ENCODE measurements at places on chromosomes 7 and 10.

GRCh38 chr7:37504801-37505200 is 56.1 kb upstream of the ELMO1 start:
- DNase-seq: no peak

GRCh38 chr7:85150624-85151023 is 36.2 kb downstream of the SEMA3D start:
- no peak for DNase-seq

- no peak for DNase-seq
Observed at GRCh38 chr10:76301950-76302349, 870.5 kb downstream of the LRMDA start.

DNA sequence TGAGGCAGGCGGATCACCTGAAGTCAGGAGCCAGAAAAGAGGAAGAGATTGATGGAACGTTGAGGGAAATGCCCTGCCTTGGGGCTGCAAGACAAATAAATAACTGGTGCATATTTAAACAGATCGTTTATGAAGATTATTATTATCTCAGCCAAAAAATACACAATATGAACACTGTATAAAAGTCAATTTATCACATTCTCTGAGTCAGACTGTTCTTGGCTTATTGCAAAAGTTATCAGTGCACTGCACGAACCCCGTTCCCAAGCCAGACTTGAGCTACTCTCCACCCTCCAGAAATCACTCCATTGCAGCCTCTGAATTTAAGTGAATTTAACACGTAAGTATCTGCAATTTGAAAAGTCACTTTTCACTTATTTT is 1.6 kb downstream of the DNMBP start:
- no peak for DNase-seq

DNA sequence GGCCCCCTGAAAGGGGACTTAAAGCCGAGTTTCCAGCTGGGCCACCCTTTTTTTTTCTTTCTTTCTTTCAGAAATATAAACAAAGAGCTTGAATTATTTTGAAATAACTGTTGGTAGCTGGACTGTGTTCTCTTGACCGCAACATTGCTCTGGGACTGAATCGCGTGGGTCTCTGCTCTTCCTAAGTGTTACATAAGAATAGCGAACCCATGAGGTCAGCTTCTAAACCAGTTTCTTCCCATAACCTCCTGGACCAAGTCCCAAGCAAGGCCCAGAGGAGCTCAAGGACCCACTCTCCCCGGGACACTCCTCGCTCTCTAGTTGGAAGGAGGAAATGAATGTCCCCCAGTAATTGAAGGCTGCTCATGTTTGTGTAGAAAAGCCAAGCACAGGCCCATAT is 91.1 kb downstream of the CXCL12 start:
- DNase-seq: no peak

GRCh38 chr7:151725844-151726651 is 150.9 kb downstream of the PRKAG2 start:
- no peak for DNase-seq

DNA sequence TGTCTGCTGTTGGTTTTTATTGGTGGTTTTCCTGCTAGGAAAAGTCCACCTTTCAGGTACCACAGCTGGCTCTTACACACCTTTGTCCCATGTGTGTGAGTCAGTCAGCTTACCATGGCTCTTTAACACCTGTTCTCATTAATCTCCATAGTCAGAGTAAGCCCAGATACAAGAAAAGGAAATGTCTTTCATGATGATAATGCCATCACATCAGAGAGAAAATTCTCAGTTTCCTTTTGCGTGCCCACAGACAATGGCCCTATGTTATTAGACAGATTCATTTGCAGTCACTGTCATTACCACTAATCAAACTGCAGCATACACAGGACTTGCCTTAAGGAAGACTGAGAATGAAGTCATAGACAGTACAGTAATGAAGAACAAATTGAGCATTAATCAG is 1583.6 kb upstream of the LRRTM3 start:
- no peak for DNase-seq

DNA sequence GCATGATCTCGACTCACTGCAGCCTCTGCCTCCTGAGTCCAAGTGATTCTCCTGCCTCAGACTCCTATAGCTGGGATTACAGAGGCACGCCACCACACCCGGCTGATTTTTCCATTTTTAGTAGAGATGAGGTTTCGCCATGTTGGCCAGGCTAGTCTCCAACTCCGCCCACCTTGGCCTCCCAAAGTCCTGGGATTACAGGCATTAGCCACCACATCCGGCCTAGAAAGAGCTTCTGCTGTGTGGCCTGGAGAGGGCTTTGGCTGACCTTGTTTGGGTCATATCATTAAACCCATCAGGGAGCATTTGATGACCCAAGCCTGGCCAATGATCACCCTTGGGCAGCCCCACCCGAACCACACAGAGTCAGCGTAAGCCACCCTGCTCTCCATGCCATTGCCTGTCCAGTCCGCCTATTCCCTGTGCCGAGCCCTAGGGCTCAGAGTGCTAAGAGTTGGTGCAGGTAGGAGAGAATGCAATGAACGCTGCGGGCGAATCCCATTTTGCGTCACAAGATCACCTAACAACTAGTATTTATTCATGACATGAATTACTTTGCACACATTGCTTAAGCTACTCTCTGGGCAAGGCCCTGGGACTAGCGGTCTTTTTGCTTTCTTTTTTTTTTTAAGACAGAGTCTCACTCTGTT is 22.3 kb upstream of the GDI2 start:
- DNase-seq: no peak

DNA sequence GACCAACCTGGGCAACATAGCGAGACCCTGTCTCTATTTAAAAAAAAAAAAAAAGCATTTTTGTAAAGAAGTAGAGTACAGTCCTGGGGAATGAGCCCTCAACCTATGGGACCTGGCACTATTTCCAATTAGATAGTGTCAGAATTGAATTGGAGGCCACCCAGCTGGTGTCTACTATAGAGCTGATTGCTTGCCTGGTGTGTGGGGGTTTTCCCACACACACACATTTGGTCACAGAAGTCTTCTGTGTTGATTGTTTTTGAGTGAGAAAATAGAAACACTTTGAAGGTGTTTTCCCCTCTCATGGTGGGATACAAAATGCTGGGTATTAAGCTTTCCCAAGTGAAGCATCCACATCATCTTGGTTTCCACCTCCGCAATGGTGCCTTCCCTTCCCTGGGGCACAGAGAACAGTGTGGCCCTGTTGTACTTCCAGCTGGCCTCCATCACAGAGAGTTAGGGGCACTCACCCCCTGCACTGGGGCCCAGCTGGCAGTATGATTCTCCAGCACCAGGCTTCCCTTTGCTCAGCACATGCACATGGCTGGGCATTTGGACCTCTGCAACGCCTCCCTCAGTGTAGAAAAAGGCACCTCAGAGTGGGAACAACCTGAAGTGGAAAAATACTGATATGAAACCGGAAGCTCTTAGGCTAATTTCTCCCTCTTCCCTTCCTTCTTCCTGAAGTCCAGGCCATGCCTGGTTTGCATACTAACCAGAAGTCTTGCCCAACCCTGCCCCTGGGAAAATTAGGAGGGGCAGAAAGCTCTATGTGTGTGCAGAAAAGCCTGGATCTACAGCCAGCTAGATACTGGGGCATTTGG is 10.7 kb upstream of the NFKB2 start:
- DNase-seq: no peak

GRCh38 chr7:6530626-6531491 is 20.4 kb downstream of the GRID2IP start:
- no peak for DNase-seq

DNA sequence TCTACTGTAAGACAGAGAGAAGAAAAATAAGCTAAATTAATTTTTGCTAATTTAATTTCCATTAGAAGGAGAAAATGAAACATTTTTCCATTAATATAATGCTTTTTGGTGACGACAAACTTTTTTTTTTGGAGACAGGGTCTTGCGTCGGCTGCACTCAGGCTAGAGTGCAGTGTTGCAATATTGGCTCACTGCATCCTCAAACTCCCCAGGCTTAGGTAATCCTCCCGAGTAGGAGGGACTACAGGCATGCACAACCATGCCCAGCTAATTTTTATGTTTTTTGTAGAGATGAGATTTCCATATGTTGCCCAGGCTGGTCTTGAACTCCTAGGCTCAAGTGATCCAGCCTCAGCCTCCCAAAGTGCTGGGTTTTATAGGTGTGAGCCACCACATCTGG is 229.8 kb upstream of the LRRN3 start:
- no peak for DNase-seq

DNA sequence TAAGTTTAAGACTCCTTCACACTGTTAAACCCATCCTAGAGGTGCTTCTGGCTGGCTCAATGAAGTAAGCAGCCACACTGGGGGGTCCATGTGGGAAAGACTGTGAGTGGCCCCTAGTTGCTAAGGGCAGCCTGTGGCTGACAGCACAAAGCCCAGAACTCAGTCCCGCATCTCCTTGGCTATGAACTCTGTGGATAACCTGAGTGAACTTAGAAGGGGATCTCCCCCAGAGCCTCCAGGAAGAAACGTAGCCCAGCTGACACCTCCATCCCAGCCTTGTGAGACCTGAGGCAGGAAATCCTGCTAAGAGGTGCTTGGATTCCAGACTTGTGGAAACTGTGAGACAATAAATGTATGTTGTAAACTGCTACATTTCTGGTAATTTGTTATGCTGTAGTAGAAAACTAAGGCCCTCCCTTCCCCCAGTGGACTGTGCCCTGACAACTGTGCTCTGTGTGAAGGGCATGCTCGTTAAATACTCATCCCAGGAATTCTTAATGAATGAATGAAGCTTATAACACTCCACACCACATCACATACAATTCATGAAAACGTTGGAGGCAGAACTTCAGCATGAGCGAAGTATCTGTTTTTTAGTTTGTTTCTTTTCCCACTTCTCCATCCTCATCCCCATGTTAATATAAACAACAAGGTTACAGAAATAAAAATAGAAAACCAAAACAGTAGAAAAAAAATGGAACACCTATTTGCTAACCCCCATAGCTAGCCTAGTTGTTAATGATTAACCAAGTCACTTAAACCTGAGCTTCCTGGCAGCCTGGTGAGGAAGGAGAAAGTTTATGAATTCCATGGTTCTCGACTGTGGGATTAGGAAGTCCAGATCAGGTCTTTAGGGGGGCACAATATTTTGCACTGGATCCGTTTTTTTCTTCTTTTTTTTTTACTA is 36.8 kb upstream of the AOAH start:
- no peak for DNase-seq

- no peak for DNase-seq
Observed at GRCh38 chr10:128993443-128993842, 473.6 kb upstream of the MGMT start.

DNA sequence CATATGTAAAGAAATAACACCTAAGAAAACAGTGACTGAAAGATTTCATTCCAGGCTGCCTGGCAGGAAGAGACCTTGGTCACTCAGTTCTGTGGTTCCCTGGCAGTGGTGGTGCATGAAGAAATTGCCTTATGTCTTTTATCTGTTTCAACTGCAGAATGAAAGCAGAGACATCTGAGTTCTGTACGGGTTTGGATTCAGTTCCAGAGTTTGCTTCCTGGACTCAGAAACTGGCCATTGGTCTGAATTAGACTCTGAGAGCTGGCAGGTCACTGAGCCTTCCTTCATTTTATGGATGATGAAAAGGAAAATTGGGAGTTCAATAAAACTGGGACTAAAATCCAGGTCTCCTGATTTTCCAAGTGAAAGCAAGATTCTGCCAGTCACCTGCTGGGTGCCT is 428.9 kb upstream of the AUTS2 start:
- DNase-seq: no peak

GRCh38 chr7:55449205-55449991 is 84.3 kb downstream of the LANCL2 start:
- DNase-seq: no peak

DNA sequence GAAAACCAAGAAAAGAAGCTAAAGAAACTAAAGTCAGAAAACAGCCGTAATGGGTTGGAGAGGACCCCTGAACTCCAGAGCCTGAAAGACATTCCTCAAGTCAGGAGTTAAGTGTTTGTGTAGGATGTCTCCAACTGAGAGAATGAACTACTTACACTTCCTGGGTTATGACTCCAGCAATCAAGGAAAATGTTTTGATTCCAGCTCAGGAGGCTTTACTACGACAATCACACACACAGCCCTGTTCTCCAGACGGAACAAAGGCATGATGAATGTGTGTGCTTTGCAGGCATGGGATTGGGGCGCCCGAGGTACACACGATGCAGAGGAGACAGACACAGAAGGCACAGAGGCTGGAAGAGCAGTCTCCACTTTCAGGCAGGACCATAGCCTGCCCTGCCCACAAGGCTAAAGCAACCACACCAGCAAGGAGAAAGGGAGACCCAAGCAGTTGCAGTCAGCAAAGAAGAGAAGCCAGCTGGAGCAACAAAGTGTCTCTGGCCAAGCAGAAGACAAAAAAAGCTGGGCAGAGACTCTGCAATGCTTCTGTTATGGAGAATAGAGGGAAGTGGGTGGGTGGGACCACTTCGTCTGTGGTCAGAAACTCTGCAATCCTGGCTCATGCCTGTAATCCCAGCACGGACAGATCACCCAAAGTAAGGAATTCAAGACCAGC is 89.1 kb downstream of the GRB10 start:
- no peak for DNase-seq

DNA sequence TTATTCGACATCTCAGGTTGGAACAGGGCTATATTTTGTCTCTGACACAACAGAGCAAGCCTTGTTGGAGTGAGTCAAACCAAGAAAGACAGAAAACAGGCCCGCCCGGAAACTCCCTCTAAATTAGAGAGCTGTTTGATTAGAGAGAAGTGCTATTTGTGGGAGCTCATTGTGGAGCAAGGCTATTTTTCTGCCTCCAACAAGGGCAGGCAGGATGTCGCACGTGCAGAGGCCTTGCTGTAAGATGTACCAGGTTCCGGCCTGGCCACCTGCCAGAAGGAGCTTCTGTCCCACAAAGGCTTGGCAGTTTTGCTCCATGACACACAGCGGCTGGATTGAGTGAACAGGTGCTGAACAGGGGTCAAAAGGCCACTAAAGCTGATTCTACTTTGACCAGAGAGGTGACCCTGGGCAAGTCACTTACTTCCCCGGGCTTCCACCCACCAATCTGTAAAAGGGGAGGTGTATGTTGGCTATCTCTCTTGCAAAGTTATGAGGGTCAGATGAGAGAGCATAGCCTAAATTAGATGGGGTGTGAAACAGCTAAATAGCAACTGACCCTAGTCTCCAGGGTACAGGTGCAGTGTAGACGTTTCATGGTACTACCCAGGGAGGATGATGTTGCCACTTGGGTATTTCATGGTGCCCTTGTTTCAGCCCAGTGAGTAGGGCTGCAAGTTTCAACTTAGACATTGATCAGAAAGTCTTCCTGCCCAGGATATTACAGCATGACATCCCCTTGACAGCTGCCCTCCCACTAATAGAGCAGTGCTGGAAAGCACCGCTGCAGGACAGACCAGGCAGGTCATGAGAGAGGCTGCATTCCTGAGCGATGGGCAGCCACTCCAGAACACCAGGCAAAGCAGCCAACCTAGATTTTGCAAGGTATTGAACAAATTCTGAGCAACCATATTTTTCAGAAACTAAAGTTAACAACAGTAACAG is 62.0 kb downstream of the VSTM4 start:
- DNase-seq: no peak

GRCh38 chr10:108789919-108790318 is 1133.4 kb downstream of the XPNPEP1 start:
- peak; percentile 42 for DNase-seq

GRCh38 chr7:134988161-134988560 is 1.9 kb downstream of the AGBL3 start:
- no peak for DNase-seq
